ENCODE measurements at places on chromosomes 2 and 18. TPM values are rescaled to one million over a fixed set of nuclear protein-coding genes. Genes with fewer than 3 reads are reported as not detected.

DNA sequence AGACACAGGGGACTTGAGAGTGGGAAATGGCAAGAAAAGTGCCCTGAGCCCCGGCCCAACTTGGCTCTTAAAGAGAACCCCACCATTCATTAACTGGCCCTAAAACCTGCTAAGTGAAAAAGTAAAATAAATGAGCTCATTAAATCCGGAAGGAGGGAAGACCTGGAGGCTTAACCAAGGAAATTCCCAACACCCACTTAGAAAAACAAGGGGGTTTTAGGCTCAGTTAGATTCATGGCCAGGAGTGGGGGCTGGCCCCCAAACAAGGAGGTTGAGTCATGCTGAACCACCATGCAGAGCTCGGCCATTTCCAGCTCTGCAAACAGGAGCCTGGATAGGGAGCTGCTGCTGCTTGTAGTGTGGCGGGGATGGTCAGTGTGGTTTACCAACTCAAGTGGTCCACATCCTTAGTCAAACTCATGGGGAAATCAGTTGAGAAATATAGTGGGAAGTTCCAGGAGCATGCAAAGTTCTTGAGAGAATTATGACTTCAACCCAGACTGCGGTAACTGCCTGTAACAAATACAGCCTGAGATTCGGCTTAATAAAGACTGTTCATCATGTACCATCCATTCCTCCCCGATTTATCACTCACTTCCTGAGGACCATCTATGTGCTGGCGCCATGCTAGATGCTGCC, 39.7 kb upstream of the MRPL19 start:
- no peak for DNase-seq

DNA sequence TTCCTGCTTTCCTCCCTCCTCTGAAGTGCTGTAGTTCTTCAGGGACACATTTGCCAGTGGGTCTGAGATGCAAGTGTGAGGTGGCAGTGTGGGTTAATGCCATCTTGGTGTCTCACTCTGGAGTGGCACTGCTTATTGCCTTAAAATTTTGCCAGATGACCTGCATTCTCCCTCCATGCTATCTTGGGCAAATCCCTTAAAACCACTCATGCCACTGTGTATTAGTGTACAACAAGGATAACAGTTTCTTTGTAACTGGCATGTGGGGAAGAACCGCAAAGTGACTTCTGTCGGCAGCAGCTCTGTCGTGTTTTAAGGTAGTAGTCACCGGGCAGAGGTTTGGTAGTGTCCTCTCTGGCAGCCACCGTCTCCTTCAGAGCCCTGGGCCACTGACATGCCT, 124.2 kb downstream of the NEDD4L start:
- no peak for DNase-seq

DNA sequence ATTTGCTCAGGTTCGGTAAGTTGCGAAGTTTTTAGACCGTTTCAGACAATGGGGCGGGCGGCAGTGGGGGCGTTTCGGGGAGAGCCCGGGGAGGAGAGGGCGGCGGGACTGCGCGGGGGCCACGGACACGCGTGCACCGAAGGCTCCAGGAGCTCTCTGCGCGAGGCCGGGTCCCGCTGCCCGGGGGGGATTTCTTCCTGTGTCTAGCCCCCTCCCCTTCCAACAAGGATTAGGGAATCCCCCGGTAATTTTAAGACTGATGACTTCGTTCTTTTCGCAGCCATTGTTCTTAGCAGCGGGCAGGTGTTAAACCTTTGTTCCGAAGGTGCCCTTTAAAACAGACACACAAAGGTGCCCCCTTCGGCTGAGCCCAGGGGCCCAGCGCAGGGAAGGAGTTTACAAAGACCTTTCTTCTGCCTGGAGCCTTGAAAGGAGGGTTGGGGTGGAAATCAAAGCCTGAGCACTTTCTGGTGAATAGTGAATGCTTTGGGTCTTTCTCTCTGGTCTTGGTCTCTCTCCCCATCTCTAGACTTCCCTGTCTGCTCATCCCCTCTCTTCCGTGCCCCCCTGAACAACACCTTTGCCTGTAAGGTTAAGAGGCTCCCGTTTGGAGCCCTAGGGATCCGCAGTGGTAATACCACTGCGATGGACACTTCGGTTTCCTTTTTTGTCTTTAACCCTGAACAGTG, 2.1 kb downstream of the TRIB2 start:
- no peak for DNase-seq

DNA sequence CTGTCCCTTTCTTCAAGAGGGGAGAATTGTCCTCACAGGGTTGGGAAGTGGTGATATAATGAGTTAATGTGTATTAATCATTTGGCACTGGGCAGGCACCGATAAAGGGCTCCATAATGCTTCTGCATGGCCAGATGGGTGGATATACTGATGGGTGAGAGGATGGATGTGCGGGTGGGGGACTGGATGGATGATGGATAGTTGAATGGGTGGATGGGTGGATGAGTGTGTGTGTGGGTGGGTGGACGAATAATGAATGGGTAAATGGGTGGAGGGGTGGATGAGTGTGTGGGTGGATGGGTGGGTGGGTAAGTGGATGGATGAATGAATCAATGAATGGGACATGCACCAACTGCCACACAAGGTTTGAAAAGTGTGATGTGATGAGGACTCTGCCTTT, 127.2 kb downstream of the ACKR3 start:
- DNase-seq = no peak

DNA sequence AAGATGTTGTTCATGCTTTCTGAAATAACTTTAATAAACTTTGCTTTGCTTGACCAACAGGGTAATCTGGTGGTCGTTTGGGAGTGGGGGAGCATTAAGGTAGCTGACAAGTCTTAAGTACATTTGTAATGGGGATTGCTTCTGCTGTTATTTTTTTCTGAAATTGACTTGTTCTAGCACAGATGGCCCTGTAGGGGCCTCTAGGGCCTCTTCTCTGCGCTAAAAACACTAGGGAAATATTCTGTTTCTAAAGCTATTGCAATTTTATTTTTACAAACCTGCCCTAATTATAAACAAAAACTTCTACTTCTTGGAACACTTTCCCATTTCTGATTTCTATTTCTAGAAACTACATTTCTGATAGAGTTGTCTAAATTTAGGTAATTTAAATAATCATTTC, 191.3 kb upstream of the KCNJ3 start:
- DNase-seq = no peak

- no peak for DNase-seq
These were observed 127.1 kb downstream of the LPIN1 start for GRCh38 chr2:11873356-11874154.

Gene KIAA2012
- not detected for total RNA-seq

Gene TBC1D8
- total RNA-seq = 255 TPM

- no peak for DNase-seq
These were observed 25.5 kb upstream of the SPTBN1 start for GRCh38 chr2:54430649-54431048.

Data from gastrocnemius medialis (tissue), 4 donors.